Transverse colon (tissue), 4 donors: ENCODE measurements at places on chromosomes 16 and 17. TPM values are rescaled to one million over a fixed set of nuclear protein-coding genes. Genes with fewer than 3 reads are reported as not detected.

Gene NUPR1
- 20.3 TPM for total RNA-seq

Gene JPT2
- 28.6 TPM for total RNA-seq

Gene KIF18B
- total RNA-seq, result 0.82 TPM

- H3K27me3 ChIP-seq, result no peaks in the 10 kb centered on the region
- no peak for DNase-seq
- H3K4me3 ChIP-seq, result no peak overlapping the region
- H3K27ac ChIP-seq, result no peak overlapping the region
- H3K36me3 ChIP-seq, result no peaks in the 10 kb centered on the region
These were observed 18.5 kb upstream of the RHOT1 start for GRCh38 chr17:32123782-32124181.

DNA sequence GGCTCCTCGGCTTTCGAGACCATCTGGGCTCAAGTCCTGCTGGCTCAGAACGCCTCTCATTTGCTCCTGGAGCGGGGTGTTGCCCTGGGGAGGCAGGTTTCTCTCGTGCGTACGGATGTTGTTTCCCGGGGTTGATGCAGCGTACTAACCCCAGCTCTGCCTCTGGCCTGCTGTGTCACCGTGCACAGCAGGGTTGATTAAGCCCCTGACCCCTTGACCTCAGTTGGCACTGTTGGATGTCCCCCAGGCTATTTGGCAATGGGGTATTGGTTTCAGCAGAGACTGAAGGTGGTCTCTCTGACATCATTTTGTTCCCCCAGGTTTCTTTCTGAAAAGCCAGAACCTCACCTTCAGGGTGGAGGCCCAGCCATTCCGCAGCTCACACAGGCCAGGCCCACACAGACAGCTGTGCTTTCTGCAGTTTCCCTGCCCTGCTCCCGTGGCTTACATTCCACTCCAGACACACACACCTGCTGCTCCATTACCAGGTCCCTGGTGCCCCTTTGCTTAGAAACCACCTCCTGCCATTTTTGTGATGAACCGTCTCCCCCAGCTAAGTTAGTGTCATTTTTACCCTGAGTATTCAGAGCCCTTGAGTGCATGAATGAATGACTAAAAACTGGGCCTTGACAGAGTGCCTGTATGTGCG, 233.5 kb downstream of the CCDC182 start:
- peaks cover 3% of the 10 kb centered on the region for H3K4me1 ChIP-seq
- no peak overlapping the region for H3K27ac ChIP-seq
- H3K36me3 ChIP-seq, result no peaks in the 10 kb centered on the region
- H3K4me3 ChIP-seq, result no peak overlapping the region
- no peak for DNase-seq
- H3K27me3 ChIP-seq, result no peaks in the 10 kb centered on the region

DNA sequence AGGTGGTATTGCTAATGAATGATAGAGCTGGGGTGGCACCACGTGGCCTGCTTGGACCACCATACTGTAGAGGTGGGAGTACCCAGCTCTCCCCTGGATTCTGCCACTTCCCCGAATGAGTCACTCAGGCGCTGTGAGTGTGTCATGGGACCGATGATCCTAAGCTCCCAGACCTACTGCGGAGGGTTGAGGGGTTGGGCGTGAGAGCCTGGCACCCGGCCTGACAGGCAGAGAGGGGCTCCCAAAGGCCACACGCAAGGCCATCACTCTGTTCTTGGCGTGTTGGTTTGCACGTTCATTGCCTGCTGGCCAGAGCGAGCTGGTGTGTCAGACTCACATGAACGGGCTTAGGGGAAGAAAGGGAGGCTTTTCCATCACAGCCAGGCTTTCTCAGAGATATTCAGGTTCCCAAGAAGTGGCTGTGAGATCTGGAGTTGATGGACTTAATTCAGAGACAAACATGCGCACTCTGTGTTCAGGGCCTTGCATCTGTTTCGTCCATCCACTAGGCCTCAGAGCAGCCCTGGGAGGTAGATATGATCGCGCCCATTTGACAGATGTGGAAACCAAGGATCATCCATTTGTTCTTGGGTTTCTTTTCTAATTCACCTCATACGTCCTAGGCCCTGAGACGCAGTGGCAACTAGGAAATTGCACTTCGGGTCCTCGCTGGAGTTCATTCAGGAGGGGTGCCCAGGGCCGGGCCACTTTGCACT, 41.4 kb downstream of the CMIP start:
- peaks cover 56% of the 10 kb centered on the region for H3K4me1 ChIP-seq
- DNase-seq, result no peak
- H3K27me3 ChIP-seq, result no peaks in the 10 kb centered on the region
- H3K36me3 ChIP-seq, result no peaks in the 10 kb centered on the region

GRCh38 chr17:77756846-77757560, 201.5 kb upstream of the TNRC6C start:
- H3K27me3 ChIP-seq, result peaks cover 7% of the 10 kb centered on the region
- H3K36me3 ChIP-seq, result no peaks in the 10 kb centered on the region
- no peak for DNase-seq
- no peak overlapping the region for H3K27ac ChIP-seq
- no peak overlapping the region for H3K4me3 ChIP-seq
